ENCODE measurements at places on chromosomes 6 and 20.

DNA sequence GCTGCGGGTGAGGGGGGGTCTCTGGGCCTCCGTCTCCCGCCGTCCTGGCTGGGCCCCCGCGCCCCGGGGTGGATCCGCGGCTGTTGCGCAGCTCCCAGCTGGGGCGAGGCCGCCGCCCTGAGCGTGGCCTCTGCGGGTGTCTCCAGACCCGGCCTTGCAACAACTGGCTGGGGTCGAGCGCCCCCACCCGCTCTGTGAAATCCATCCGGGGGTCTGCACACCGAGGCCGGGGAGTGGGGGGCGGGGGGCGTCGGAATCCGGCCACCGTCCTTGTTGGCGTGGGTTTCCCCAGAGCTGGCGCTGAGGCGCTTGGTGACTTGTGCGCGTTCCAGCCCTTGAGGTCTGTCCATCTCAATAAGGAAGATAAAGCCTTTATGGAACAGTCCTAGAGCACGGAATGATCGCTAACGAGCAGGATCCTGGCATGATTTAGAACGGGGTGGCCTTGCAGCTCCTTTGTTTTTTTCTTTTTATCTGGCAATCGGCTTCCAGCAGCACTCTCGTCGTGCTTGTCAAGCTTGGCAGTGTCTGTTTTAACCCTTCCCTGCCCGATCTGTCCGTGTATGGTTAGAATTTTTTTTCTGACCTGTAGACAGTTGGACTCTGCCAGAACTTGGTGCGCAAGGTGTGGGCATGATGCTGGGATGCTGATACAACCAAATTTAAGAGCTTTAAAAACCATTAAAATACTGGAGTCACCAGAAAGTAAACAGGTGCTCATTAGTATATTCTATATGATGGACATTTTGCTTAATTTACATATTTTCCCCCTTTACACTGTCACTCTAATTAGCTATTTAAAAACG lies 675 bp downstream of the DSTN start:
- DNase-seq: no peak

DNA sequence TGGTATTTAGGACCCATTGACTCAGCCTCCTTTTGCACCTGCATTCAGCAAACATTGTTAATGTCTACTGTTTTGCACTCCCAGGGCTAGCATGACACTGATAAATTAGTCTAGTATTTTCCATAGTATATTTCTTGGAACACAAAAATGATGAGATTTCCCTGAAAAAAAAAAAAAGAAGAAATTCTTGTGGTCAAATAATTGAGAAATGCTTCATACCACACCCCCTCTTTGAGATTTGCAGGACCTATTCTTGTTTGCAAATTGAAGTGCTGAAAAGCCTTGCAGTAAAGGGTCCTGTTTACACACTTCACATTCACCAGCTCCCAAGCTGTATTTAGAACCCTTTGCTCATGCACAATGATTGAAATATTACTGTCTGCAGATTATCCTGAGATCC lies 36.3 kb upstream of the CLIC5 start:
- no peak for DNase-seq

- DNase-seq: no peak
Measured at GRCh38 chr20:32360333-32360634, 2.2 kb downstream of the ASXL1 start.

DNA sequence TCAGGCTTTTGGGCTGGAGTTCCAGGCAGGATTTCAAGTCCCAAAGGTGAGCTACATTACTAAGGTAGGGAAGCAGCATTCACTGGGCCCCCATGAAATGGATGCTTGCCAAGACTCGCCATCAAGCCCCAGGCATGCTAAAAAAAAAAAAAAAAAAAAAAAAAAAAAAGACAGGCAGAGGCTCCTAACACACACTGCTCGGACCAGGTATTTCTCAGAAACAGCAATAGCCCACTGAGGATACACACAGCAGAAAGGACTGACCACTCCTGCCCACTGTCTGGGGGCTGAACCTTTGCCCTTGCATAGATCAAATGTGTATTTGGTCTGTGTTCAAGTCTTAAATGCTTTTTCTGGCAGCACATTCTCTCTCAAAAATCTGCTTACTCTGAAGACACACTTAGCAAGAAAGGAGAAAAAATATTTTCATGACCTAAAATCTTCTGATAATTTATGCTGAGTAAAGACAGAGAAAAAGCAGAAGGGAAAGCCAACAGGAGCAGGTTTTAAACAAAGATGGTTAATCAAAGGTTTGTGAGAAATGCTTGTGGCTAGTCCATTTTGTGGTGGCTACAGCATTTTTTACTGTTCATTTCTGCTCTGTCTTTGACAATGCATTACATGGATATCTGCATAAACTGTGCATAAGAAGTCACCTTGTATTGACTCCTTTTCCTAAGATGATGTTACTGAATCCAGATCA lies 37.9 kb upstream of the BEND6 start:
- no peak for DNase-seq

- DNase-seq: no peak
Measured at GRCh38 chr6:75563032-75563431, 38.6 kb upstream of the SENP6 start.

DNA sequence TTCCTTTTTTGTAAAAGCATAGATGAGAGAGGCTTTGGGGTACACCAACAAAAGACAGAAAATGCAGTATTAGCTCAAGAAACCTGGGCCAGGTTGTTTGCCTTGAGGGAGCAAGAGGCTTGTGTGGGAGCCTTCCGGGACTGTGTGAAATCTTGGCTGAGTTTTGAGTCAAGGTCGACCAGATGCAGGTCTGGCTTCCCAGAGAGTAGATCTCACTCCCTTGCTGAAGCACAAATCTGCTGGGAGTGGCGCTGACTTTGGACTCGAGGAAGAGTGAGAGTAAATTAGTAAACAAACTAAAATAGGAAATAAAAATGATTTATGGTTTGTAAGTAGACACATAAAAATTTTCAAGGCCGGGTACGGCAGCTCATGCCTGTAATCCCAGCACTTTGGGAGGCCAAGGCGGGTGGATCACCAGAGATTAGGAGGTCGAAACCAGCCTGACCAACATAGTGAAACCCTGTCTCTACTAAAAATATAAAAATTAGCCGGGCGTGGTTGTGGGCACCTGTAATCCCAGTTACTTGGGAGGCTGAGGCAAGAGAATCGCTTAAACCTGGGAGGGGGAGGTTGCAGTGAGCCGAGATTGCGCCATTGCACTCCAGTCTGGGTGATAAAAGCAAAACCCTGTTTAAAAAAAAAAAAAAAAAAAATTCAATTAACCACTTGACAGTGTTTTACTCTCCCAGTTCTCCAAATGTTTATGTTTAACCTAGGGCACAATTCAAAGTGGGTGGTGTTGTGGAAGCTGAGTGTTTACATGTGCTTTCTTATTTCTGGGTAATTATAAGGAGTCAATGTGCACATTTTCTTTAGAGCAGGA lies 27.7 kb upstream of the EDN1 start:
- DNase-seq: no peak

GRCh38 chr6:89313006-89313405 lies 2.1 kb downstream of the GABRR2 start:
- DNase-seq: no peak

GRCh38 chr6:135901774-135902524 lies 50.4 kb downstream of the PDE7B start:
- DNase-seq: no peak

- DNase-seq: no peak
Measured at GRCh38 chr6:35831257-35832007, 26.3 kb downstream of the LHFPL5 start.

DNA sequence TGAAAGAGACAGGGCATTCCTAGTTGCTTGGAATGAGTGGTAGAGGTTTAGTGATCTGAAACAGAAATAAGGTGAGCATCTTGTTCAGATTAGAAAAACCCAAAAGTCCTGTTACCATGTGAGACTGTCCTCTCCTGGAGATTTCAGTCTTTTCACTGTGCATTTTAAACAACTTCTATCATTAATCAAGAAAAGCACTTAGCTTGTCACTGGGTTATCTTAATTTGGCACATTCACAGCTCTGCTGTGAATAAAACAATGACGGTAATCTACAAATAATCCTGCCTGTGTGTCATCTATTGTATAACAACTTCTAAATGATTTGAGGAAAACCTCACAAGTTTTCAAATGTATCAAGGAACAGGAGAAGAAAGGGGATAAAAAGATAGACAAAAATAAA lies 9.5 kb upstream of the SMIM8 start:
- DNase-seq: no peak

DNA sequence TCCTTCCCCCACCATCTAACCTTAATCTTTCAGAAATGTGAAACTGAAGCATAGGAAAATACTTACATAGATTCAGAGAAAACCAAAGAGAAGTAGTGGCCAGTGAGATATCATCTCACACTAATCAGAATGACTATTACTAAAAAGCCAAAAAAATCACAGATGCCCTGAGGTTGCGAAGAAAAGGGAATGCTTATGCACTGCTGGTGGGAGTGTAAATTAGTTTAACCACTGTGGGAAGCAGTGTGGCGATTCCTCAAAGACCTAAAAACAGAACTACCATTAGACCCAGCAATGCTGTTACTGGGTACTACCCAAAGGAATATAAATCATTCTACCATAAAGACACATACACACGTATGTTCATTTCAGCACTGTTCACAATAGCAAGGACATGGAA lies 9.2 kb upstream of the PREX1 start:
- DNase-seq: no peak

DNA sequence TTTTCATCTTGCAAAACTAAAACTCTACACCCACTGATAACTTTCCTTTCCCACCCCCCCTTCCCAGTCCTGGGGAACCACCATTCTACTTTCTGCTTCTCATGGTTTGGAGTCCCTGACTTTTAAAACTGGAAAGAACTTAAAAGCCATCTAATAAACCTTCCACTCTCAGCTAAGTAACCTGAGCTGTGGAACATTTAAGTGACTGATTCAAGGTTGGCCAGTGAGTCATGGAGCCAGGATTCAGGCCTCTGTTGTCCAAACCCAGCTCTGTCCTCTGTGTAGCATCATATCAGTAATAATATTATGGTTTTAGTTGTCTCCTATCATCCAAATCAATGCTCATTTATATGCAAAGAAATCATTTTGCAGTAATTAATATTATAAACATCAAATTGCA lies 176.0 kb upstream of the NT5E start:
- DNase-seq: no peak

DNA sequence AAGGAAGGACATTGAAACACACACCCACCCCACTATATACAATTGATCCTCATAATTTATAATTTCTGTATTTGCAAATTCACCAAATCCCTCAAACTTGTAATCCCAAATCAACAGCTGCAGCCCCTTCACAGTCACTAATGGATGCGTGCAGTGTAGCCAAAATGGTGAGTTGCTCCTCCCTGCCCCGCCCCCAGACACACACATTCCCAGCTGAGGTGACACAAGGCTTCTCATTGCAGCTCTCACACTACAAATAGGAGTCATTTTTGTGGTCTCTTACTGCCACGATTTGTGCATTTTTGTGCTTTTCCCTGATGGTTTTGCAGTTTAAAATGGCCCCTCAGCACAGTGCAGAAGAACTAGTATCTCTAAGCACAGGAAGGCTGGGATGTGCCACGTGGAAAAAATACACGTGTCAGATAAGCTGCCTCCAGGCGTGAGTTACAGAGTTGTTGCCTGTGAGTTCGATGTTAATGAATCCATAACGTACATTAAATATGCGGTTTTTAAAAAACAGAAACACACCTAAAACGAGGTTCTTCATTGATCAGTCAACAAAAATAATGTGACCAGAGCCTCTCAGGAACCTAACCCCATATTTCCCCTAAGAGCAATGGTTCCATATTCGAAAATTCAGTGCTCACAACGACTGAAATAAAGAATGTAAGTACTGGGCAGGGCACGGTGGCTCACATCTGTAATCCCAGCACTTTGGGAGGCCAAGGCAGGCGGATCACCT lies 8.2 kb downstream of the ATP9A start:
- no peak for DNase-seq

DNA sequence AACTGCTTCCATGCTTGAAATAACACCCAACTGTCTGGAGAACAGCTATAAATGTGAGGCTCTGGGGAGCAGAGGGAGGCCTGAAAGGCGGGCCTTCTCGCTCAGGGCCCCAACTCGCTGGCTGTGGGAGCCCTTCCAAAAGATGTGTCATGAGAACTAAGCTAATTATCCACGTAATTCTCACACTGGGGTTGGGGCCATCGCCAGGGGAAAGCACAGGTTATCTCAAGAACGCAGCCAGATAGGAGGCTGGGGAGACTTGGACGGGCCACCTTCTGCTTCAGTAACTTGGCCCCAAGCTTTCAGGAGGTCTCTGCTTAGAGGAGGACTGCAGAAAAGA lies 1.6 kb downstream of the PXDC1 start:
- DNase-seq: no peak

DNA sequence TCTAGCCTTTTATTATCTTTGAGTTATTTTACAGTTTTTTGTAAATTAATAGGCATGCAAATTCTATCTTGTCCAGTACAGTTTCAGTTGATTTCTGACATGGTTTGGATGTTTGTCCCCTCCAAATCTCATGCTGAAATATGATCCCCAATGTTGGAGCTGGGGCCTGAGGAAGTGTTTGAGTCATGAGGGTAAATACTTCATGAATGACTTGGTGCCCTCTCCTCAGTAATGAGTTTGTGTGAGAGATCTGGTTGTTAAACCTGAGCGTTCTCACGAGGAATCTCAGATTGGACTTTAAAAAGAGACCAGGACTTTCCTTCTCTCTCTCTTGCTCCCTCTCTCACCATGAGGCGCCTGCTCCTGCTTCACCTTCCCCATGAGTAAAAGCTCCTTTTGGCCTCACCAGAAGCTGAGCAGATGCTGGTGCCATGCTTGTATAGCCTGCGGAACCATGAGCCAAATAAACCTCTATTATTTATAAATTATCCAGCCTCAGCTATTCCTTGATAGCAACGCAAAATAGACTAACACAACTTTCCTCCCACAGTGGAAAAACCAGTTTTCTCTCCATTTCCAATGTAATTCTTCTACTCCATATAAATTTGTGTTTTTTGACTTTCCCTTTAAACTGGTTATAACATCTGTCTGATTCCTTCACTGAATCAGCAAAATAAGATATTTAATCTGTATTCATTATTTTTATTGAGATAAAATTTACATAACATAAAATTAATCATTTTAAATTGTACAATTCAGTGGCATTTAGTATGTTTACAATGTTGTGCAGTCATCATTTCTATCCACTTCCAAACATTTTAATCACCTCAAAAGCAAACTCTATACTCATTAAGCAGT lies 78.7 kb upstream of the PRSS16 start:
- no peak for DNase-seq

GRCh38 chr20:56867128-56867527 lies 238.0 kb downstream of the TFAP2C start:
- DNase-seq: no peak

DNA sequence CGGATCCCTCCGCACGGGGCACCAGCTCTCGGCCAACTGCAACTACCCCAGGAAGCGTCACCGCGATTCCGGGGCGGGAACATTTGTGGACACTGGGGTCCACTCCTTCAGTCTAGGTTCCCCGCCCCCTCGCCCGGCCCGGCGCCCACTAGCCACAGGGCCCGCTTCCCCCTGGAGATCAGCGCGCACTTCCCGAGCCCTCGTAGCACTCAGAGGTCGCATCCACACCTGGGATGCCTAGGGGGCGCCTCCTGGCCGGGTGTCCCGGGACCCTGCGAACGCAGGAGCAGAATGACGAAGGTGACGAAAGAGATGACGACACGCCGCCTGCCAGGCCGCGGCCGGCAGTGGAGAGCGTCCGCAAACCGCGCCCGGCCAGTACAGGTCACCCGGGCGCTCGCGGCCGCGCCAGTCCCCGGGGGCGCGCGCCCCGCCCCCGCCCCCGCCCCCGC lies 309 bp upstream of the AIG1 start:
- DNase-seq: peak; percentile 51

GRCh38 chr6:158069800-158070195 lies 88.1 kb downstream of the SYNJ2 start:
- DNase-seq: no peak
